ENCODE measurements at places on chromosomes 6 and 20.

DNA sequence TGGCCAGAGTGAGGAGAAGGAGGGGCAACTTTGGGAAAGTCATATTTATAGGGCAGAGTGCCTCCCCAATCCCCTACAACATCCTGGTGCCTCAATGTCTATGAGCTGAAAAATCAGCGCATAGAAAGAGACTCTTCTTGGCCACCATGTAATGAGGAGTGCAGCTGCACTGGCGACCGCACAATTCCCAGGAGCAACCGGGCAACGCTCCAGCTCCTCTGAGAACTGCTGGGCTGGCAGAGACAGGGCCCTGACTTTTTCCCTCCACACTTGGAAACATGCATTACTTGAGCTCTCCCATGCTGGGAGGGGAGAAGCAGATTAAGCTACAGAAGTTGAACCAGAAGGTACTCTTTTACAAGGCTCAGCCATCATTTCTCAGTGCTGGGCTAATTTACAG lies 31.4 kb upstream of the MARCKS start:
- DNase-seq: no peak

DNA sequence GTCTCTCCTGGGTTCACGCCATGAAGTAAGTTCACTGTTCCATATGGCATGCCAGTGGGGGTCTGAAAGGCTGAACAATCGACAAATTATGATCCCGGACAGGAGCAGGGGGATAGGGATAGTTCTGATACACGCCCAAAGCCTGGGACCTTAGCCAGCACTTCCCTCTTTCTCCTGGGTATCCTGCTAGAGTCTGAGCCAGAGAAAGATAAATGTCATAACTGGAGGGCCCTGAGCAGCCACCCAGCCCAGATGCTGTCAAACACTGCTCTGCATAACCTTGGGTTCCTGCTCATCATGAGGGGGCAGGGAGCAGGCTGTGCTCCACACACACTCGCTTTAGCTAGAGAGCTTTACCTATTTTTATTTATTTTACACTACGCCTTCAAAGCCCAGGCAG lies 12.3 kb downstream of the EDEM2 start:
- no peak for DNase-seq

DNA sequence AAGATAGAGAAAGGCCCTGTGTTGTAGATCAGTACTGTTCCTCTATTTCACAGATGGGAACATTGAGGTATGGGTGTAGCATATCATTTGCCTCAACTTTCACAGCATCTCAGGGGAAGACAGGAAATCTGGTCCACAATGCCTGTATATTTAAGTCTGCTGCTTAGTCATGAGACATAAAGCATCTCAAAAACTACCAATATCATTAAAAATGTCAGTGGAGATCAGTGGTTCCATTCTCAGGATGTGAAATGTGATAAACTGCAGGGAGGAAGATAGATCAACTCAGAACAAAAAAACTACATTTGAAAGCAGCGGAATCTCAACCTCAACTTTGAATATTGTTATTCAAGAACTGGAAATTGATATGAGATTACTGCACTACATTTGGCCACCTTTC lies 192.9 kb upstream of the PREP start:
- DNase-seq: no peak

- no peak for DNase-seq
Observed at GRCh38 chr6:137702791-137703424, 164.2 kb upstream of the TNFAIP3 start.

- peak; percentile 62 for DNase-seq
Observed at GRCh38 chr20:40323361-40323794, 365.7 kb downstream of the MAFB start.

DNA sequence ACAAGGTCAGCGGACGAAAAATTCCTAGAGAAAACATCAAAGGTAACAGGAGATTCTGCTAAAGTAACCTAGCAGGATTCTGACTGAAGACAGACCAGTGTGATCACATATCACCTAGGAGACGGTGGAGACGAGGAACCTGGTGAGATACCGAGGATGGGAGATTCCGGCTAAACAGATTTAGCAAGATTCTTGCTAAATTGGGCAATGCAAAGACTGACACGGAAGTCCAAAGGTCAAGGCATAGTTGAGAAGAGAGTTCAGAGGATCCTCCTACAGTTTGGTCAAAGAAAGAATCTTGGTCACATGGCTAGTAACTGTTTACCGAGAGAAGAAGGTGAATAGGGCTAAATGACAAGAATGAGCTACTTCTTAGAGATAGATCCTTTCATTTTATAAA lies 61.1 kb downstream of the TMEM170B start:
- DNase-seq: no peak

GRCh38 chr20:21357844-21358243 lies 39.5 kb downstream of the NKX2-4 start:
- DNase-seq: no peak

GRCh38 chr6:89371849-89372505 lies 19.5 kb upstream of the UBE2J1 start:
- DNase-seq: peak; percentile 46

DNA sequence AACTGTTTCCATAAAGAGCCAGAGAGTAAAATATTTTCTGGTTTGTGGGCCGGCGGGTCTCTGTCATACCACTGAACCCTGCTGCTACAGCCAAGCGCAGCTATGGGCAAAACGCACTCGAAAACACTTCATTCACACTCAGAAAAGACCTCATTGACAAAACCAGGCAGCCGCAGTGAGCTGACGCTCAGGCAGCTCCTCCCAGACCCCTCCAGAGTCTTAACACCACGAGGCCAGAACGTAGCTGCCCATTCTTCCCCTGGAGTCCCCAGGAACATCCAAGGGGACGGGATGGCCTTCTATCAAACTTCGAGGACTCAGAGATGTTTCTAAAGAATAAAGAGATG lies 35.6 kb upstream of the ZBP1 start:
- DNase-seq: no peak

DNA sequence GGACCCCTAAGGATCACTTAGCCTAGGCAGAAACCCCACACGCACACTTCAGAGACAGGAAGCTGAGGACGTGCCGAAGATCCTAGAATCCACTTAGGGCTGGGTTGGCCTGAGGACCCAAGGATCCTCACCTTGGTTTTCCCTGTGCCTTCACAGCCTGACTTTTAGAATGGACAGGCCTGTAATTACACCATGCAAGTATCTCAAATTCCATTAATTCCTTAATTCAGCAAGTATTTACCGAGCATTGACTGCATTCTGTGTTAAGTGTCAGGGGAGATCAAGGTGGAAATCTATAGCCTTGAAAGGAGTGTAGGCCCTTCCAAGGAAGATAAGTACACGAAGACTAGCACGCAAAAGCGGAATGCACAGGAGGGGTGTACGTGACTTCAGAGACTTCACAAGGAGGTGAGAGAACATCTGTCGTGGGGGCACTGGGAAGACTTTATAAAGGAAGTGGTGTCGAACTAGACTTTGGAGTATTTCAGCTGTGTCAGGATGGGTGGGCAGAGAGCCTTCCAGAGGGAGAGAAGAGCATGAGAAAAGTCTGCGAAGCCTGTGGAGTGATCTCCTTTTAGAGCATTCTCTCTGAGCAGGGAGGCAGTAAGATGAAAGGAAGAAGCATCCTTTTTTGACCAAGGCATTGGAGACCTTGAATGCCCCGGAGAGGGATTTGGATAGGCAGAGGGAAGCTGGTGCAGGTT lies 4.0 kb downstream of the DSP start:
- DNase-seq: peak; percentile 33

DNA sequence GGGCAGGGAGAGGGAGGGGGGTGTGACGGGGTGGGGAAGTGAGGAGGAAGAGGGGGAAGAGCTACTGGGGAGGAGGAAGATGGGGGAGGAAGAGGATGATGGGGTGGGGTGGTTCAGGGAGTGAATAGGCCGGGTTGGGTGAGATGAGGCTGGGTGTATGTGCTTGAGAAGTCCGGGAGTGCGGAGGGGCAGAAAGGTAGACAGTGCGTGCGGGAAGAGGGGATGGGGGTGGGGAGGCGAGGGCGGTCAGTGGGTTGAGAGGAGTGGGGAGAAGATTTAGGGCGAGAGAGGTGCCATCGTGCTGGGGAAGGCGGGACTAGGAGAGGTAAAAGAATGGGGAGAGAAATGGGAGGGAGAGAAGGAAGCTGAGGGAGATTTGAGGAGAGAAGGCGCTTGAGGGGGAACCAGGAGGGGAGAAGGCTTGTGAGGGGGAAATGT lies 30.9 kb upstream of the NOTCH4 start:
- no peak for DNase-seq

DNA sequence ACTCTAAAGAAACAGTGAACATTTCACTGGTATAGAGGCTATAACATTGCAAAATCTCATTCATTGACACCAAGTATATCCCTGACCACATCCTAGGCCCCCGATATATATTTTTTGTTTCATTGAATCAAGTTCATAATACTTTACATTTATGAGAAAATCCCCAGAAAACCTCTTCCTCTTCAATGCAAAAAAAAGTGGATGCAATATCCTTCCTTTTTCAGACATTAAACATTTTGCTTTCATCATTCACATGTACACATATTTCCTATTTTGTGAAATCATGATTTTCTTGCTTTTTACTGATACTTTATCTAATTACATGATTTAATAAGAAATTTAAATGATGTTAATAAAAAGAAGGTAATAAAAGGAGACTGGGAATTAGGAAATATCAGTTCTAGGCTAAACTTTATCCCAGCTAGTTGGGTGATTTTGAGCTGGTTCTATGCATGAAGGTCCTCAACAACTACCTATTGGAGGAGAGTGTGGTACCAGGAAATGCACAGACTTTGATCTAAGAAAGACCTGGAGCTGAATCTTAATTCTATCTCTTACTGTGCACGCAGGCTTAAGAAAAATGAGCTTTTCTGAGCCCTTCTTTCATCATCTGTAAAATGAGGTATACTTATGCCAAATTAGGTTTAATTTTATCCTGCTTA lies 4.9 kb downstream of the SYNE1 start:
- no peak for DNase-seq

DNA sequence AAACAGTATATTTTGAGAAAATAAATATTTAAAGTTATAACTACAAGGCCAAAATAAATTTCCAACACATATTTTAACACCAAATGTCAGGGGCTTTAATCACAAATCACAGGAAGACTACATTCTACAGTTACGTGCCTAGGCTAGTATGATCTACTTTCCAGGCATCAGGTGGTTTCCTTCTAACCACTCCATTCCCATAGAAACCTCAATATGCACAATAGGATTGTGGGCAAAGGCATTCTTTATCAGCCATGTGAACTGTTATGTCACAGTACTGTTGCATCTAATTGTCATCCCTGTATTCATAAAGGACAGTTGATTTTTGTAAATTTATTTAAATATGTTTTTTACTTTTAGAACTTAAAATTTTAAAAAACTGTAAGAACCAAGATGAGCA lies 32.4 kb downstream of the ATG5 start:
- DNase-seq: peak; percentile 30

- peak; percentile 32 for DNase-seq
Observed at GRCh38 chr6:47414423-47415167, 63.0 kb upstream of the CD2AP start.
